ENCODE measurements at places on chromosomes 4 and X.

DNA sequence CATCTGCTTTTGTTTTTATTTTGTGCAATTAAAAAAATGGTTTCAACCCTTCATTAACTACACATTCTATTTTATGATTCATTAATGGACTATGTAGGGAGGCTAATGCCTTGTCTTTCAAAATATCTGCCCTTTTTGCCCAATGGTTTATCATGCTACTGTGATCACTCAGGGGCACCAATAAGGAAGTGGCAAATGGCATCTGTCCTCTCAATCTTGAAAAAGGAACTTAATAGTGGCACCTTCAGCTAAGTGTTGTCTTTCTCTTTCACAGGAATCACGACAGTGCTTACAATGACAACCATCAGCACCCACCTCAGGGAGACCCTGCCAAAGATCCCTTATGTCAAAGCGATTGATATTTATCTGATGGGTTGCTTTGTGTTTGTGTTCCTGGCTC is 57.1 kb downstream of the COMMD8 start:
- DNase-seq: no peak

DNA sequence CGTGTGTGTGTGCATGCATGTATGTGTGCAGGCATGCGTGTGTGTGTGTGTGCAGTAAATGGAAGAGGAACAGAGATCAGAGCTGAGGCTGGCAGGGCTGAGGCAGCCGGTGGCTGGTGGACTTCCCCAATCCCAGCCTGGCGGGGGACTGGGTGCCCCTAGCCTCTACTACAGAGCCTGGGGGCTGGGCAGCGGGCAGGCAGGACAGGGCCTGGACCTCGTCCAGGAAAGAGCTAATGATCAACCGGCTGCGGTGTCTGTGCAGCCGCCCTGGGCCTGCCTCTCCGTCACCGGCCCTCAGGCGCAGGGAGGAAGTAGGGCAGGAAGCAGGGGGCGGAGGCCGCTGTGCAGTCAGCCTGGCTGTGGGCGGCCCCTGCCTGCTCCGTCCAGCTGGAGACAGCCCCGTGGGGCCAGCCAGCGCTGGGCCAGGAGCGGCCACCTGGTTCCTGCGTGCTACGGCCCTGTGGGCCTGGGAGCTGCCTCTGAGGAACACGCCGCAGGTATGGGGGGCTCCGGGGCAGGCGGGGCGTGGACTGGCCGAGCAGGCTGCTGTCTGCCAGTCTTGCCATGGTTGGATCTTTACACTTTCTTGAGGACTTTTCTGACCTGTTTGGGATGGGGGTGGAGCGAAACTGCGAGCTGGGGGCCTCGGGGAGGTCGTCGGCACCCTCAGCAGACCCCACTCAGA is at the start of gene SH3TC1:
Gene SH3TC1 (plus strand): TSS at position 385 of the 688 bp plus-strand sequence. CDS start 5,905 bp downstream, outside the sequence.
- DNase-seq: peak; percentile 88

- DNase-seq: no peak
Observed at GRCh38 chr4:144699565-144699964, 53.6 kb downstream of the HHIP start.

- no peak for DNase-seq
Observed at GRCh38 chrX:138866643-138867042, 155.1 kb upstream of the FGF13 start.

- no peak for DNase-seq
Observed at GRCh38 chr4:17090063-17090462, 191.6 kb upstream of the LDB2 start.

- DNase-seq: no peak
Observed at GRCh38 chr4:54754394-54754793, 96.6 kb downstream of the KIT start.

GRCh38 chr4:84530454-84530853 is 31.4 kb upstream of the NKX6-1 start:
- DNase-seq: no peak

DNA sequence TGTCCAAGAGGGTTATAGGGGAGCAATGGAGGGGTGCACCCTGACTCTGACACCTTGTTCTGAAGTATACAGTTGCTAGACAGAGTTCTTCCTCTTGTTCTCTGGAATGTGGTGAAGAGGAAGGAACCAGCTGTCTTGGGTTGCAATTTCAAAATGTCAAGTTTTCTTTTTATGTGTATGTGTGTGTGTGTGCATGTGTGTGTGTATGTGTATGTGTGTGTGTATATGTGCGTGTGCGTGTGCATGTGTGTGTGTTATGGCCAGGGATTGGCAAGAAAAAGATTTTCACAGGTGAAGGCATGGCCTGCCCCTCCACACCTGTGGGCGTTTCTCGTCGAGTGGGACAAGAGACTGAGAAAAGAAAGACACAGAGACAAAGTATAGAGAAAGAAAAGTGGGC is 81.6 kb upstream of the ADGRA3 start:
- no peak for DNase-seq

GRCh38 chr4:99816545-99817308 is at the start of gene DAPP1:
Gene DAPP1 (plus strand): TSS chr4:99816827. CDS start chr4:99816914, 87 bp downstream.
- DNase-seq: peak; percentile 13

GRCh38 chr4:155522201-155522600 is 144.4 kb upstream of the GUCY1A1 start:
- DNase-seq: no peak

DNA sequence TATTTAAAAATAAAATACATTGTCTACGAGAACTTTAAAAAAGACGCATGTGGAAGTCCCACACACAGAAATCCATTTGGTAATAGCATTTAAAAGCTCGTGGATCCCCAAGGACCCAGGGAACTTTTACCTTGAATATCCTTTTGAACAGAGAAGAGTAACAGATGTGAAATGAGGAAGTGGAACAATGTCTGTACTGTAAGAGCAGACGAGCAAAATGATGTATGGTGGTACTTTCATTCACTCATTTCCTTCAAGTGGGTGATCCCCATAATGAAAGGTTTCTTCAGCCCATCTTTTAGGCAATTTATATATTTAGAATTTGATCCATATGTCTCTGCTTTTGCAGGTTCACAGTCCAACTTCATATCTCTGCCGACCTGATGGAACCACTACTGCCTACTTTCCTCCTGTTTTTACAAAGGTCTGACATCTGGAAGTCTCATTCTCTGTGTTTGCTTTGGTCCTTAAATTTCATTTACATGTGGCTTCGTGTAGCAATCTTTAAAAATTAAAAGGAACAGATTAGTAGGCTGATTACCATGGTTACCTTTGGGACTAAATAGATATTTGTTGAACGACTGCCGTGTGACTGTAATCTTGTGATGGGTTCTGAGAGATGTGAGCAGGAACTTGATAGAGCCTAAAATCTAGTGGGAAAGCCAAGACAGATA is 188.4 kb downstream of the PALLD start:
- no peak for DNase-seq

GRCh38 chrX:85504381-85504780 is 124.9 kb upstream of the POF1B start:
- no peak for DNase-seq

DNA sequence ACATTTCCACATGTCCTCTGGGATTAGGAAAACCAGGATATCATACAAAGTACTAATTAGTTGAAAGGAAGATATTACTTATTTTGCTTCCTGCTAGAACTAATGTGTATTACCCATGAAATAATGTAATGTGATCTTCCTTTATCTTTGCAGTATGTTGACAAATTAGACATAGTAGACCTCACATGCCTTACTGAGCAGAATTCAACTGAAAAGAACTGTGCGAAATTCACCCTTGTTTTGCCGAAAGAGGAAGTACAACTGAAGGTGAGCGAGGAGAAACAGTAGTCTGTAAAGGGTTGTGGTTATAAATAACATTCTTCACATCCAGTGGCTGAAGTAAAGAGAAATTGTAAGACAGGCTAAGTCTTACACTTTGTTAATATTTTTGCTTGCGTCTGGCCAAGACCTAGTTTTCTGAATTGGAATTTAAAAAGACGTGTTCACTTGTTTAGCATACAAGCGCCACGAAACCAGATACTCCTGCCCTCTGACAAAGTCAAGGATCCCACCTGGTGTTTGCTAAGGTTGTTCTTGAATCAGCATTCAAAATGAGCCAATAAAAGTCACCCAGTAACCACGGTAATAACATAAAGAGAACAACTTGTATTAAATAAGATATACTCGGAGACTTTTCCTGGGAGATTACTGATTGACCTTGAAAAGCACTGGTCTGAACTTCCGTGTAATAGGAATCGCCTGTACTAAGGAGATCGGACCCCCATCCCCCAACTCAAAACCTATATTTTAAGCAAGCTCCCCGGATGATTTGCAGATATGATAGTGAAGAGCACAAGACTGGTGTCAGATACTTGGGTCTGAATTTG is 16.9 kb downstream of the STAP1 start:
- no peak for DNase-seq

GRCh38 chr4:86100539-86101215 is 259.2 kb downstream of the MAPK10 start:
- no peak for DNase-seq

GRCh38 chr4:174714393-174715211 is 114.4 kb downstream of the GLRA3 start:
- no peak for DNase-seq

DNA sequence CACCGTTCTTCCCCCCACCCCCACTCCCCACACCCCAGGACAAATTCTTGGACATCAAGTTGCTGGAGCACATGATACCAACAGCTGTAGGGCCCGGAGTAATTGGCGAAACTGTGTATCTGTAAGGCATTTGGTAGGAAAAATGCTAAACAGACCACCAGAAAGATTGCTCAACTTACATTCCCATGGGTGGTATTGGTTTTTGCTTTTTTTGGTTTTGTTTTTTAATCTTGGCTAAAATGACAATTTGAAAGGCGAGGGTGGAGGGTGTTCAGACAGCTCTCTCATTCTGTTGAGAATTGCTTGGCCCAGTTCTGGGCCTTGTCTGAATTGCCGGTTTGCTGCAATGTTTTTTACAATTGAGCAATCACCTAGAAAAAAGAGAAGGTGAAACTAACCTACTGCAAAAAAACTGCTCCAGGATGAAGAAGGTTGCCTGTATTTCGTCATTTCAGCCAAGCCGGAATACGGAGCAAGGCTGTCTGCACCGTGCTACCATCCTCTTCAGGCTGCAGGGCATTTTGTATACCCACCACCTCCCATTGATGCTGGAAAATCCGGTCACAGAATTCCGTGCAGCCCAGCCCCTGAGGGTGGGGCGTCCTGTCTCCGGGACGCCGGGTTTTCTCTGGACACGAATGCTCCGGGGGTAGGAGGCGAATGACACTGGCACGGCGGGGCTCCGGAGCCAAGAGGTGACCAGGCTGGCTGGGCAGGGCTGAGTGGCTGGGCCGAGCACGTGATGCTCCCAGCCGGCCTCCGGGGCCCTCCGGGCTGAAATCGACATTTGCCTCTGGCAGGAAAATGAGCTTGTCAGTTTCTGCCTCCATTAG is at the start of gene CLCN4:
Gene CLCN4 (plus strand): TSS at position 777 of the 833 bp plus-strand sequence. CDS start 28,058 bp downstream, outside the sequence.
- DNase-seq: peak; percentile 53

GRCh38 chr4:95548738-95549245 is at the start of gene UNC5C:
Gene UNC5C (minus strand): TSS chr4:95548973.
- DNase-seq: peak; percentile 83

- DNase-seq: no peak
Observed at GRCh38 chr4:139458999-139459398, 5.1 kb downstream of the RAB33B start.

DNA sequence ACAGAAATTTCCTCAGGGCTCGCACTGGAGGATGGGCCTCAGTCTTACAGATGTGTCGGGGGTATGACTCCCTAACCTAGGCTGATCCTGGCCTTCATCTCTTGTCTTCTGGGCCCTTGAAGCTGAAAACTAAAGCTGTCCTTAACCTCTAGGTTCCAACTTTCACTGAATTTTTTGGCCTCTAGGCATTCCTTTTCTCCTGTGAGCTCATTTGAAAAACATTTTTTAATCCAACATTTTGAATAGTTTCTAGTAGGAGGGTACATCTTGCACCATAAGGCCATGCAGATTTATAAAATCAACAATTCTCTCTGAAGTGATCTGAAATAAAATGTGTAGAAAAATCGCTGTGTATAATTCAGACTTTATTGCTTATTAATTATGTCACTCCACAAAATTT is 19.7 kb downstream of the RWDD4 start:
- no peak for DNase-seq

DNA sequence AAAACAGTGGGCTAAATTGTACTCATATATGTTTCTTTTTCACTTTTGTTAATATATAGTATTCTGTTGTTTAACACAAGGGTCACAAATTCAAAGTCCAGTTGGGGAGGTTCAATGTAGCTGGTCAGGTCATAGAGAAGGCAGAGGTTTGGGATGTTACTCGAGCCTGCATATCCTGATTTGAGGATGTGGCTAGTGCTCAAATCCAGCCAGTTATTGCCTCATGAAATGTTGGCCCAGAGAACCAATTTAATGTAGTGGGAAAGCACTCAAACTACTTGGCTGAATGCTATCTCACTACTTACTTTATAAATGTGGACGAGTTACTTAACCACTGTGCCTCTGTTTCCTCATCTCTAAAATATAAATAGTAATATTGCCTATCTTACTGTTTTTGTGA is 12.5 kb downstream of the USO1 start:
- no peak for DNase-seq

- no peak for DNase-seq
Observed at GRCh38 chr4:57081651-57082621, 28.2 kb downstream of the IGFBP7 start.

DNA sequence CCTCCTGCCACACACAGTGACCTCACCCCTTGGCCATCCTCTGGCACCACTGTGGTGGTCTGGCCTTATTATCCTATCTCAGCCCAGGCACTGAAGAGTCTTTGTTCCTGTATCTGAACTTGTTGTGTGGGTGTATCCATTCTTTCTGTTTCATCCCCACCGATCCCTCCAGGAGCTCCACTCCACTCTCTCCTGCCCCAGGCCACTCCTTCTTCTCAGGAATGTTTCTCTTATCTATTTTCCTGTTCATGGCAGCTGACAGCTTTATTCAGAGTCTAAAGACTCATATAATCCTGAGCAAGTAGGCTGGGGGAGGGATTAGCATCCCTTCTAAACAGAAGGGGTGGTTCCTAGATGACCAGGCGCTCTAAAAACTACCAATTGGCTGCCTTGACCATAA is 150.0 kb downstream of the ANAPC10 start:
- DNase-seq: no peak

DNA sequence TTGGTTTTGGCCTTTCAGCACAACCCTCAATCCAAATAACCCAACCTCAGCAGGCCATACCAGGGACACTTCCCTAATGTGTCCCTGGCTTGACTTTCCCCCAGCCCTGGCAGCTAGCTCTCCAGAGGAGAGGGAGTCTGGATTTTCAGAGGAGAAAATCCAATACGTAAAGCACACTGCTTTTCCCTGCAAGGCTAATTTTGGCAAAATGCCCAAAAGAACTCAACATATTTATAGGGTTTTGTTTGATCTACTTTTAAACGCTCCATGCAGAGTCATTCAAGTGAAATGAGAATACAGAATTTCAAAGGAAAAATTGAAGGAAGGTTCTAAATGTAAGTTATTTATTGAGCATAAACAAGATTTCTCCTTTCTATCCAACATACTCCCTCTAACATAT is 167.2 kb downstream of the SH3KBP1 start:
- no peak for DNase-seq
